Activated CD4-positive, alpha-beta T cell treated with anti-CD3 and anti-CD28 coated beads, Interleukin-2, amount 10 ng/mL, durations not matched to agents 7 days and 5 days (primary cell): ENCODE measurements at places on chromosomes 13 and 19. TPM values are rescaled to one million over a fixed set of nuclear protein-coding genes. Genes with fewer than 3 reads are reported as not detected.

The NCR1 gene
- total RNA-seq = not detected

The TJP3 gene
- 2.7 TPM for total RNA-seq

The NLRP11 gene
- total RNA-seq = not detected

The ASF1B gene
- 131 TPM for total RNA-seq

The FARP1 gene
- total RNA-seq = 0.67 TPM

The ALOX5AP gene
- 88.7 TPM for total RNA-seq

The PET100 gene
- total RNA-seq = 169 TPM

The SPACA4 gene
- total RNA-seq = not detected

The CLEC4M gene
- not detected for total RNA-seq

The ZNF628 gene
- 7.3 TPM for total RNA-seq

The AP2S1 gene
- total RNA-seq = 130 TPM

The NDUFA13 gene
- 314 TPM for total RNA-seq

The TMEM221 gene
- total RNA-seq = not detected

DNA sequence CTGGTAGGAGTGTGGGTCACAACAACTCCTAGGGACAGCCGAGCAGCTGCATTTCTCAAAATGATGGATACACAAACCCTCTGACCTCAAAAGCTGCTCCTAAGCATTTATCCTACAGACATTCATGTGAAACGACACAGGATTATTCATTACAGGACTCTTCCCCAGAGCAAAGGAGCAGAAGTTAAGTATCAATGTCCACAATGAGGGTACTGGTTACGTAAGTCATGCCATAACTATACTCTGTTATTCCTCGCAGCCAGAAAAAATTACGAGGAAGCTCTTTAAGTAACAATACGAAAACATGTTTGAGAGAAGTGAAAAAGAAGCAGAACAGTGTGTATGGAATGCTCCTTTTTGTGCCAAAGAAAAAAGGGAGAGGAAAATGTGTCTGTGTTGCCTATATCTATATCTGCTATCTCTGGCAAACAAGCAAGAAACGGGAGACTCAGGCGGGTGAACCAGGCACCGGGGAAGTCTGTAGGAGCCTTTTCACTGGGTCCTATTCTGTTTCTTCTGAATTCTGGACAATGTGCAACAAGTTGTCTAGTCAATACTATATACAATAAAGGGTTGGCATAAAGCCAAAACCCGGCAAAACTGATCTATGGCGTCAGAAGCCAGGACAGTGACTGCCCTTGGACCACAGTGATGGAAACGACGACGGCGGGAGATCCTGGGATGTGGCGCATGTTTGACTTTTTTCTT lies 1.3 kb downstream of the ISOC2 start:
- no peak for DNase-seq

DNA sequence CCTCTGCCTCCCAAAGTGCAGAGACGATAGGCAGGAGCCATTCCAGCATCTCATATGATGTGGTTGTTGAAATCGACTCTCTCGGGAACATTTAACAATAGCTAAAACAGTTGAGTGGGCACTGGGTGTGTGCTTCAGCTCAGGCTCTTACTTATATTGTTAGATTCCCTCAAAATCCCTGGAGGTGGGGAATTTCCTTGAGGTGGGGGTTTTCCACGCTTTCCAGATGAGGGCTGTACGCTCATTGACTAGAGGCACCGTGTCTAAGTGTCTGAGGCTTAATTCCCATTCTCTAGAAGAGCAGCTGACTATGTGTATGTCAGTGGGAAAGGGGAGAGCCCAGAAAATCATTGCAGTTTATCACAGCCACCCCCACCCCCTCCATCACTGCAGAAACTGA lies 10.8 kb upstream of the GRAMD1A start:
- no peak for DNase-seq

DNA sequence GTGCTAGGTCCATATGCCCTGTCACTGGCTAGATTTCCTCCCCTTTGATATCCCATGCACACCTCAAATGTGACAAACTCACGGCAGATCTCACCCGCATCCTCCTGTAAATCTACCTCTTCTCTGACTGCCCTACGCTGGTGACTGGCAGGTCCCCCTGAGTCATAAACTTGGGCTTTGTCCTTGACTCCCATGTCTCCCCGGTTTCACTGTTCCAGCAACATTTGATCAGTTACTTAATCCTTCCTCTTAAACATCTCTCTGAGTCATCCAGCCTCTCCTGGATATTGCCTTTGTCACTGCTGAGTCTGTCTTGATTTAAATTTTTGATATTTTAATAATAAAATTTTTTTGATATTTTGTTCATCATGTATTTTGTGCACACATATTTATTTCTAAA lies 26.5 kb downstream of the FAM216B start:
- DNase-seq = no peak

- no peak for DNase-seq
Observed at GRCh38 chr13:109795011-109795410, 8.6 kb upstream of the IRS2 start.

DNA sequence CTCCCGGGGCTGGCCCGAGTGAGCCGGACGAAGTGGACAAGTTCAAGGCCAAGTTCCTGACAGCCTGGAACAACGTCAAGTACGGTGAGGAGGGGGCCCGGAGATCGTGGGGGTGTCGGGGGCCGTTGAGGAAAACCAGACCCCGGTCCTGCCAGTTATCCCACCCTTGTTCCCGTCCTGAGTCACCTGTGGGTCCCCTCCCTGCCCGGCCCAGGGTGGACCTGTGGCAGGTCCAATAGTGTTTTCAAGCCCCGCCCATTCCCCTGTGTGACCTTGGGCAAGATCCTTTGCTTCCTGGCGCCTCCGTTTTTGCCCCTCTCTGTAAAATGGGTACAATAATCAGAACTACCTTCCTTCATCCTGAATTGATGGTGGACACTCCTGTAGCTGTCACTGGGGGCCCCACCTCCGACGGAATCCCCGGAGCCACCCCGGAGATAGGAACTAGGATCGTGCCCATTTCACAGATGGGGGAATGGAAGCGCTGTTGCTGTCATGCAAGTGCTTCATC lies 593 bp downstream of the ATG4D start:
- DNase-seq = peak; percentile 38

DNA sequence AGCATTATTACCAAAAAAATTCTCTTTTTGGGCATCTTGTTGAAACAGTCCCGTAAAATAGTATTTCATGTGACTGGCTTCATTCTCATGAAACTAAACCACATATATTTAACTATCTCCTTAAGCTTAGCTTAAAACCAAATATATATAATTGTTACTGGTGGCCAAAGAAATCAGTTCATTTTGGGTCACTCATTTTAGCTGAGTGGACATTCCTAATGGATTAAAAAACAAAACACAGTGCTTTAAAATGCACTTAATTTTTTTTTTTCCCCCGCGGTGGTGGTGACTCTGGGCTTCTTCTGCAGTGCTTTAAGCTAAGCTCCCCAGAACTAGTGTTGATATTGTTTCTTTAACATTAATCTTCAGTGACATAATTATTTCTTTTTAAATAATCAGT lies 540.1 kb downstream of the GPC6 start:
- DNase-seq = no peak

DNA sequence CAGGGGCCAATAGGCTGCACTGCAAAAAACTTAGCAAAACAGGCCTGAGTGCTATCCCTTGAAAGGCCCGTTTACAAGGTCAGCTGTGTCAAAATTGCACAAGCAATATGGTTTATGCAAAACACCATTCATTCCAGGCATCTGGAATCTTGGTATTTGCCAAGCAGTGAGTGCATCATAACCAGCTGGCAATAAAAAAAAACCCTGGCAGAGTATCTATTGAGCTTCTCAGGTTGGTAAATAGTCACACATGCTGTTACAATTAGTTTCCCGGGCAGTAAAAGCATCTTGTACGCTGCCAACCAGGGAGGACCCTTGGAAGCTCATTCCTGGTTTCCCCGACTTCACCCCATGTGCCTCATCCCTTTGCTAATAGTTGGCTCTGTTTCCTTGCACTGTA lies 21.3 kb downstream of the ZNF77 start:
- no peak for DNase-seq

- DNase-seq = no peak
Observed at GRCh38 chr13:26051231-26051656, 572 bp downstream of the SHISA2 start.

DNA sequence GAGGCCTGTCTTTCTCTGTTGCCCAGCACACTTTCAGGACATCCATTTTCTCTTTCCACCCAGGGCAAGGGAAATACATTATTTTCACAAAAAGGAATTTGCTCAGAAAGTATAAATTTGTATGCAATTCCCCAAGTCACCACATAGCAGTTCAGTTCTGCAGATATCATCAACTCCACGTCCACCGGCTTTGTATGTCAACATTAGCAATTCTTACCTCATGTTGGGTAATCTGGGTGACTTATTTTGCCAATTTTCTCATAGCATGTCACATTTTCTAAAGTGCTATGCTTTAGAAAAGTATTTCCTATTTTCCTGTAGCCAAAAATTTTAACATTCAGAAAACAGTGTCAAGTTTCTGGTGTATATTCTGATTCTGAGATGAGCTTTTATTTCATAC lies 501.8 kb downstream of the EFNB2 start:
- no peak for DNase-seq

- DNase-seq = peak; percentile 66
Observed at GRCh38 chr19:51660975-51661600, 14.5 kb upstream of the SIGLEC14 start.

- no peak for DNase-seq
Observed at GRCh38 chr19:3359919-3360420, 6.4 kb upstream of the NFIC start.

- DNase-seq = no peak
Observed at GRCh38 chr13:77306458-77306857, 20.4 kb downstream of the MYCBP2 start.

DNA sequence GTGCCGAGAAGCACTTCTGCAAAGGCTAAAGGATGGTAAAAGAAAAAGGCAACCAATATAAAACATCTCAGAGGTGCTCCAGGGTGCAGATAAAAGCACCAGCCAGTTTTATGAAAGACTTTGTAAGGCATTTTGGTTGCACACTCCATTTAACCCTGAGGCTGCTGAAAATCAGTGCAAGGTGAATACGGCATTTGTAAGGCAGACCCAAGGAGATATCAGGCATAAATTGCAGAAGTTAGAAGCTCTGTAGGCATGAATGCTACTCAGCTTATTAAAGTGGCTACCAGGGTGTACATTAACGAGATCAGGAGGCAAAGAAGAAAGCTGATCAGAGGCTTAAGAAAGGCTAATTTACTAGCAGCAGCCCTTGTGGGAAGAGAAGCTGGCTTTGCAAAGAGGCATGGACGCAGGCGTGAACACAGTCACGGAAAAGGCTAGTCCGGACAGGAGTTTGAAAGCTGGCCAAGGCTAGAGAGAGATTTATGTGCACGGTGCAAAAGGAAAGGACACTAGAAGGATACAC lies 99.6 kb downstream of the ZNF429 start:
- DNase-seq = no peak

- DNase-seq = peak; percentile 58
Observed at GRCh38 chr19:14059093-14059480, 2.8 kb downstream of the PALM3 start.

GRCh38 chr13:109784590-109785140 lies 1.7 kb downstream of the IRS2 start:
- DNase-seq = peak; percentile 63

DNA sequence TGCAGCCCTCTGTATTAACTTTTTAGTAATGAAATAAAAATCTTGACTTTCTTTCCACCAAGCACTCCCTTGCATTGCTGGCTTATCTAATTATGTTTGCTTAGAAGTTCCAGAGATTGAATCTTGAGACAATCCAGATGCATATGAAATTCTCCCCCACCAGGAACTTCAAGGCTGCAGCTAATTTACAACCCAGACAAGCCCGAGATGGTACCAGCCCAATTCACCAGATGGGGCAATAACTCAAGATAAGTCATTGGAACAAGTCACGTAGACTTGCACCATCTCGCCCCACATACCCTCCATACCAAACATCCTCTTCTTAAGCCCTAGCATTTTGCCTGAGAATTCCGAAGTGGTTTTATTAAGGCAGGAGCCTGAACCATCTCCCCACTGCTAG lies 29.0 kb downstream of the UTP14C start:
- DNase-seq = no peak

GRCh38 chr19:10259162-10259905 lies 7.3 kb downstream of the MRPL4 start:
- DNase-seq = peak; percentile 95
